Thymus (tissue), 14 donors: ENCODE measurements at places on chromosomes 1 and 21.

DNA sequence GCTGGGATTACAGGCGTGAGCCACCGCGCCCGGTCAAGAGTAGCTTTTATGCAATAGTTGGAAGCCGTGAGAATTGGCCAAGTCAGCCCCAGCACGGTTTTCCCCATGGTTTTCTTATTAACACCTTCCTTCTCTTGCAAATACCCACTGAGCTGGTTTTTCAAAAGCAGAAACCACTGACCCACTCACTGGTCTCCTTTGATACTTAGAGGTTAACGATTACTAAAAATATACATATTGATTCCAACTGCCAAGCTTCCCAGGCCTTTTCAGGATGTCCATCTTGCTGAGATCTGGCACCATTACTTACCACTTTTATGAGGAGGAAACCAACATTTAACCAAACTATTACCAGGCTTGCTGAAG lies 25.9 kb upstream of the TARDBP start:
- no peak overlapping the region for H3K27ac ChIP-seq
- no peaks in the 10 kb centered on the region for H3K36me3 ChIP-seq
- no peak for DNase-seq
- no peaks in the 10 kb centered on the region for H3K27me3 ChIP-seq
- no peak overlapping the region for H3K4me3 ChIP-seq

GRCh38 chr1:59742526-59742925 lies 72.2 kb upstream of the HOOK1 start:
- H3K4me1 ChIP-seq = no peaks in the 10 kb centered on the region
- DNase-seq = no peak
- H3K27ac ChIP-seq = no peak overlapping the region
- H3K27me3 ChIP-seq = no peaks in the 10 kb centered on the region

GRCh38 chr1:238778113-238778512 lies 608.3 kb upstream of the CHRM3 start:
- H3K27ac ChIP-seq = no peak overlapping the region
- DNase-seq = no peak
- no peak overlapping the region for H3K4me3 ChIP-seq
- no peaks in the 10 kb centered on the region for H3K4me1 ChIP-seq
- no peaks in the 10 kb centered on the region for H3K27me3 ChIP-seq
- H3K36me3 ChIP-seq = no peaks in the 10 kb centered on the region

- H3K36me3 ChIP-seq = peaks cover 3% of the 10 kb centered on the region
- no peaks in the 10 kb centered on the region for H3K27me3 ChIP-seq
- H3K4me1 ChIP-seq = no peaks in the 10 kb centered on the region
Measured at GRCh38 chr1:70194601-70195000, 10.8 kb downstream of the LRRC40 start.

- H3K4me1 ChIP-seq = no peaks in the 10 kb centered on the region
- no peak overlapping the region for H3K27ac ChIP-seq
- no peaks in the 10 kb centered on the region for H3K36me3 ChIP-seq
- no peak overlapping the region for H3K4me3 ChIP-seq
Measured at GRCh38 chr1:118225471-118225870, 40.4 kb upstream of the SPAG17 start.
